ENCODE measurements at places on chromosomes 5 and 9.

- no peak for DNase-seq
These were observed 383.3 kb downstream of the YTHDC2 start for GRCh38 chr5:113896789-113897188.

GRCh38 chr5:156500755-156501154, 173.8 kb downstream of the SGCD start:
- no peak for DNase-seq

DNA sequence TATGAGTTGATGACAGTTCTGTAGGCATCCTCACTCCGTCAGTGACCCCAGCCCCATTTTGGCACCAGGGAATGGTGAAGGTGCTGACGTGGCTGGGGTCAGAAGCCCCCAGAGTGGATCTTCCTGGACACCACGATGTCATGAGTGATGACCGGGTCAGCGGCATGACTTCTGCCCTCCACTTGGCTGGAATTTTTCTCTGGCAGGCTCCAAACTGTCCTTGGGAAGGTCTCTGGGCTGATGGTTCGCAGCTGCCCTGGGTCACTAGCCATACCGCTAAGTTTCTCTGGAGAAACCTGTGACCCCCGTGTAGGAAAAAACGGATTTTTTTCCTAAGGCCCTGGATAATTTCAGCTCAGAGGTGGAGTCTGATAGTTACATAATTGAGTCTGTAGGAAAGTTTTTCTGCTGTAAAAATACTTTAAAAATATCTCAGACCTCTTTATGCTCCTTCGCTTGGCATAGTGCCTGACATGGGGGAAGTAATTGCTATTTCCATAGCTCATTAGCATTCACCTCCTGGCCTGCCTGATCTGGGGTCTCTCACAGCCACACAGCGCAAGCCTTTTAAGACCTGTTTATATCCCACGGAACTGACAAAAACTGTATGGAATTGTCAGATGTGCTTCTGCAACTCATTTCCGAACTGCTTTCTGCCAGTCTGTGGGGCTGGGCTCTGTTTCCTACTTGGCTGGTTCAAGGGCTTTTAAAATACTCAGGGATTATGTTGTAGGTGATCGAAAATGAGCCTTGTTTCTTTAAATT, 69.2 kb downstream of the ANGPTL2 start:
- no peak for DNase-seq

DNA sequence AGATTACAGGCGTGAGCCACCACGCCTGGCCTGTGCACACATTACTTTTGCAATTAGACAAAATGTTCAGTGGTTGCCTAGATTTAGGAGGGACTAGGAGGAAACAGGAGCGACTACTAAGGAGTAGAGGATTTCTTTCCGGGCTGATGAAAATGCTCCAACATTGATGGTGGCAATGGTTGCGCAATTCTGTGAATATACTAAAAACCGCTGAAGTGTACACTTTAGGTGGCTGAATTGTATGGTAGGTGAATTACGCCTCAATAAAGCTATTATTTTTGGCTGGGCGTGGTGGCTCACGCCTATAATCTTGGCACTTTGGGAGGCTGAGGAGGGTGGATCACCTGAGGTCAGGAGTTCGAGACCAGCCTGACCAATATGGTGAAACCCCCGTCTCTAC, 46.8 kb upstream of the STXBP1 start:
- no peak for DNase-seq

DNA sequence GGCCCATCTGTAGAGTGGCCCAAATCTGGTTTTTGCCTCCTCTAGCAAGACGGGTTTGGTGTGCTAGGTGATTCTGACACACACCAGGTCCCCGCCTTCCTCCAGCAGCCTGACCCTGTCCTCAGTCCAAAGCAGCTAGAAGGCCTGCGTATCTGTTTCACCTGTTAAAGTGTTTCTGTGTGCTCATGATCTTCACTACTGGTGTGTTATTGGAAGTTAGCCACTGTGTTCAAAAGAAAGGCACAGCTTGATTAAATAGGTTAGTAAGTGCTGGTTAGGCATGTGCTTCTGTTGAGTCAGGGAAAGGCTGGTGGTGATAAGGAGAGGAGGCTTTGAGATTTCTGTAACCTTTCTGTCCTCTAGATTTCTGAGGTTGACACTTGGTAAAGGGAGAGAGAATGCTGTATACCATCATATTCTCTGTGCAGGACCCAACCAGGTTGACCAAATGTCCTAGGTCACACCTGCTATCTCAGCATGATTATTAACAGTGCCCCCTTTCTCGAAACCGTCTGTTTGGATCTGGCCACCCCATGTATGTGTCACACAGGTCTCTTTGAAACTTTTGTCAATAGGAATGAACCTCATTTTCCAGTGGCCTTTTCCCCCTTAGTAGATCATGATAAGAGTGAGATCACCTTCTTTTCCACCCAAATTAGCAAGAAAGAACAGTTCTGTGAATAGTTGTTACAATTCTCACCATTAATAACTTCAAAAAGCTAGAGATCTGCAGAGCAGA, 58.8 kb downstream of the ARHGAP26 start:
- DNase-seq, result no peak

GRCh38 chr9:125391704-125392103, 130.1 kb downstream of the GAPVD1 start:
- DNase-seq, result no peak

DNA sequence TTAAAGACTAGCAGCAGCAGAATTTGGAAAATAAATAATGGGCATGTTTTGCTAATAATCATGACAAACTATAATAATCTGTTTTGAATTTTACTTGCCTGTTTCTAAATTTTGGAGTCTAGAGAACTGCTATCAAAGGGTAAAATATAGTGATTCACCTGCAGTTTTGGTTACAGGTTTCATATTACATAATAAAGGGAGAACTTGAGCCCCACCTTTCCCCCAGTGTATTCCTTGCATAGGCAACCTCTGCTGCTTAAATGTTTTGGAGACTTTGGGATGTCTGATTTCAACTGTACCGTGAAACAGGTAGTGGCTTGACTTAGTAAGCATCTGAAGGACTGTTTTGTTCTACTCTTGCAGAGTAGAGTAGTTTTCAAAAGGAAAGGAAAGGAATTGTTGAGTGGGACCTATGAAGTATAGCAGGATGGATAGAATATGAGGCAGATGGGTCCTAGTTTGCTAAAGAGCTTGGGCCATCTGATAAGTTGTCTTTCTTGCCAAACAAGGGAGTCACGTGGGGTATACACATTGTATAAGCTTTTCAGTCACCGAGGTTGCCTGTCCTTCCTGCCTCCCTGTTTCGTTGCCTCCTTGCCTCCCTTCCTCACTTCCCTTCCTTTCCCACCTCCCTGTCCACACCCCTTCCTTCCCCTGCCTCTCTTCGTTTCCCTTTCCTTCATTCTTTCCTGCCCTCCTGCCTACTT, 19.1 kb downstream of the CREBRF start:
- no peak for DNase-seq

- DNase-seq, result no peak
These were observed 97.8 kb downstream of the STK32A start for GRCh38 chr5:147332658-147333057.

DNA sequence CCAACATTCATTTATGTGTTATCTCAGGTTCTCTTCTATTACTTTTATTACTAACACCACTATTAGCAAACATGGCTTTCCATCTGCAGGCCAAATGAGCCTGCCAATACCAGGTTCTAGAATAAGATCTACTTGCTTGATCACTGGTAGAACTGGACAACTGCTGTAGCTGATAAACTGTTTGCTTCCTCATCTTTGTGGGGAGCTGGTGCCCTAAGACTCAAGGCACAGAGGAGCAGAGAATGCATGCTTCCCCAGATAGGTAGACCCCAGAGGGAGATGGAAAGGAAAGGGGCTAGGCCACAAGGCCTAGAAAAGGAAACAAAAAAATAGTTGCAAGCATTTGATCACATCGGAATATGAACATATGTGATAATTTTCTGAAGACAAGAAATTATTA, 30.7 kb upstream of the AUH start:
- DNase-seq, result no peak

- DNase-seq, result no peak
These were observed 16.7 kb downstream of the MRRF start for GRCh38 chr9:122281368-122281767.

GRCh38 chr9:130839132-130840111, 4.4 kb downstream of the ABL1 start:
- no peak for DNase-seq

GRCh38 chr5:34534523-34535103, 121.5 kb upstream of the RAI14 start:
- DNase-seq, result no peak

- no peak for DNase-seq
These were observed 32.3 kb downstream of the HK3 start for GRCh38 chr5:176866707-176867310.

- DNase-seq, result no peak
These were observed 67.4 kb downstream of the CARTPT start for GRCh38 chr5:71786337-71787055.

GRCh38 chr5:107893642-107894041, 222.9 kb upstream of the EFNA5 start:
- no peak for DNase-seq

- no peak for DNase-seq
These were observed 143.2 kb downstream of the PSAT1 start for GRCh38 chr9:78439866-78440830.

DNA sequence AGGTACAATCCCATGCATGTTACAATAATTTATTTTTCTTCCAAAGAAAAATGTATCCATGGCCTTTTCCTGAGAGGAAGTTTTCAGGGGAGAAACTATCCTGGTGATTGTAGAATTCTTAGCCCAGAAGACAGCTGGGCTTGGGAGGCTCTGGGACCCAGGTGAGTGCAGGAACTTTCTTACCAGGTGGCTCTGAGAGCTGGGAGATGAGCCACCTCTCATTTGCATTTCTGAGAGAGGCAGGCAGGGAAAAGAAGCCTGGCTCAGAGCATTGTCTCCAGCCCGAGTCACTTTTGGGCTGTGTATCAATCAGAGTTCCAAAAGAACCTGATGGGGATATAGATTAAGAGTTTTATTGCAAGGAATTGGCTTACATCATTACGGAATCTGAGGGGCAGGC, 52.7 kb downstream of the ALG2 start:
- no peak for DNase-seq

GRCh38 chr5:93305984-93306383, 275.0 kb downstream of the NR2F1-AS1 start:
- no peak for DNase-seq

DNA sequence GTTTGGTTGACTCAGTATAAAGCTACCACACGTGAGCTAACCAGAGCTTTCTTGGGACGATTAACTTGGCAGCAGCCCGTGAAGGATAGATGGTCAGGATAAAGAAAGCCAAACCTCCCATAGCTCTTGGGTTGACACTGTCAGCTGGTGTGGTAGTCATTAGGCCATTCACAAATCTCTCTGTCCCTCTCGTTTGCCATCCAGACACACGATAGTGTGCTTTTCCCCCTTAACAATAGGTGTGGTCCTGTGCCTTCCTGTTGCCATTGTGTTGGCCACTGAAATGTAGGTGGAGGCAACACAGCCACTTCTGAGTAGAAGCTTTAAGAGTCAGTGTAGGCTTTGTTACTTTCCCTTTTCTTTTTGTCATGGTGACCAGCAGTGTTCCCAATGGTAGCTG, 11.7 kb downstream of the OR13J1 start:
- DNase-seq, result no peak

- no peak for DNase-seq
These were observed 511.1 kb downstream of the PSAT1 start for GRCh38 chr9:78808048-78808447.
